SK-N-DZ (cell line): ENCODE measurements at places on chromosomes 11 and 22.

- DNase-seq = no peak
Measured at GRCh38 chr22:27113211-27113635, 455.8 kb downstream of the MIAT start.

DNA sequence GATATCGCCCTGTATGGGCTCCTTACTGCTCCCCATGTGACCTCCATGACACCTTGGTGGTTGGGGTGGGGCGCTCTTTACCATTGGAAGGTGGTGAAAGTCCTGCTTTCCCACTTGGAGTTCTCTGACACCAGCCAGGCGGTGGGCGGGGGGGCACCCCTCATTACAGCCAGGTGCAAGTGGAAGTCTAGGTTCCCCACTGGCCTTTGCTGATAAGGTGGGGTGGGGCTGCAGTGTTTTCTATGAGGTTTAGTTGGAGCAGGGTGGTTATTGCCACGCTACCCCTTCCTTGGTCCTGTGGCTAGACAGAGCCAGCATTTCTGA is 5.5 kb upstream of the SLC37A2 start:
- DNase-seq = no peak

- no peak for DNase-seq
Measured at GRCh38 chr22:36182857-36183256, 18.8 kb downstream of the APOL4 start.

GRCh38 chr22:43050995-43051394 is 36.0 kb upstream of the PACSIN2 start:
- DNase-seq = no peak

DNA sequence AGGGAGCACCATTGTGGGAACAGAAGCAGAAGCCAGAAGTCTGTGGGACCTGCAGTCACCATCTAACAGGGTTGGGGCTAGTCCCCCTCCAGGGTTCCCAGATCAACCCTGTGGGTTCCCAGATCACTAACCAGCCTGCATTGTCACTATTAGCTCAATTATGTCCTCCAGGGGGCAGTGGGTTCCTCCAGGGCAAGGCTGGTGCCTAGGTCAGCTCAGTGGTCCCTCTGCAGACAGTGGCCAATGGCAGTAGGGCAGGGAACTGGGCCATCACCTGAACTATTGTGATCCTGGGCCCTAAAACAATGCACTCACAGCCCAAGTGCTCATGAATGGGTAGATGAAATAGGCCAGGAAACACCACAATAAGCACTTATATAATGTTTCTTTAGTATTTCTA is 18.8 kb upstream of the PRSS23 start:
- DNase-seq = no peak

DNA sequence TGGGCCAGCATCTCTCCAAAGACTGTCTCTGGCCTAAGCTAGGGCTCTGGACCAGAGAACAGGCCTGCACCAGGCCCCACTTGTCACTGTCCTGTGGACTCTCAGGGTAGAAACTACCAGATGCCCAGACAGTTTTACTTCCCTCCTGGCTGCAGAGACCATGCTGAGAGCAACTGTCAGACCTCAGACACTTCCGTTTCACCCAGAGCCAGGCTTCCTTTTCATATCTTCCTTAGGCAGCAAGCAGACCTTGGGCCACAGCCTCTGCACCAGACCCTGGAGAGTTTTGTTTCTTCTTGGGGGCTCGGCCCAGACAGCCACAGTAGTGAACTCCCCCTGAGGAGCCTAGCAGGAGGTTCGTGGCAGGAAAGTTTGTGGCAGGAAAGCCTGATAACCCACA is 12.1 kb upstream of the FCHSD2 start:
- no peak for DNase-seq

DNA sequence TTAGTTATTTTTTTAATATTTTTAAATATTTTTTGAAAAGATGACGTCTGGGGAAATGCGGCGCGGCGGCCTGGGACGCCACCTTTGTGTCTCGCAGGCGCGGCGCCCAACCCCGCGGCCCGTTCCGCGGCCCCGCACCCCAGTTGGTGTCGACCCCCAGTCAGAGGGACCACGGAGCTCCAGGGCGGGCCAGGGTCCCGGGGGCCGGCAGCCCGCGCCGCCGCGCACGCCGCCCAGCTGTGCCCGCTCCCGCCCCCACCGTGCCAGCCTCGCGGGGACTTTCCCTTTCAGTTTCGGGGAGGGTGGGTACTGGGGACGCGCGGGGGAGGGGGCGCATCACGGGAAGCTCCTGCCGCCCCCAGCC is 1.6 kb downstream of the CCND1 start:
- no peak for DNase-seq

- no peak for DNase-seq
Measured at GRCh38 chr11:3838504-3838903, 2.3 kb downstream of the RHOG start.

DNA sequence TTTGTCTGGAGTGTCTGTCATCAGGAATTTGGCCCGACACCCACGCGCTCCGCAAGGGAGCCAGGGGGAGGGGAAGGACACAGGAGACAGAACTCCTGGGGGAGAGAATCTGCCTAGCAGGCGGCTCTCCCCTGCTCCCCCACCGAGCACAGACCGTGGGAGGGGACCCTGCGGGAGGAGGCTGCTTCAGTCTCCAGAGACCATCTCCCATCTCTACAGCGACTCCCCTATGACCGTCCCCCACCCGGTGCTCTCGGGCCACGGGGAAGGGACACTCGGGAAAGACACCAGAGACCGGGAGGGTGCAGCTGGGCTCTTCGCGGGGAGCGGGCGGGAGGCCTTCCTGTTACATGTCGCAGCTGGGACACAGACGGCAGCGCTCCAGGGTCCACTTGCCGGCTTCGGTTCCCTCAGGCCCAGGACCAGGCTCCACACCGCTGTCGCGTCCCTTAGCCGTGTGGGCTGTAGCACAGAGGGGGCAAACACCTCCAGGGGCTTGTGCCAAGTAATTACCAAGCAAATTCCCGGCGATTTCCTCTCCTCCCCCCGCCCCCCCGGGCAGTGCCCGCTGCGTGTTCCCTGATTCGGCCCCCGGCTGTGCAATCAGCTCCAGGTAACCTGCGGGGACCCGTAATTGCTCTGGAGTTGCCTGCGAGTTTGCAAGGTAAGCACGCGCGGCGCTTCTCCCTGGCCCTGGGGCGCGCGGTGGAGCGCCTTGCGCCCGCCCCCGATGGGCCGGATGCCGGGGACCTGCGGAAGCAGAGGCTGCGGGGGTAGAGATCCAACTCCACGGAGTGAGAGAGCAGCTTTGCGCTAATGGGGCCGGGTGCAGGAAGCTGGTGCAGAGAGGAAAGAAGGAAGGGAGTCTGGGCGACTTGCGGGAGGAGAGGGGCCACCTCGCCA is 155.1 kb upstream of the CADM1 start:
- no peak for DNase-seq
